ENCODE measurements at places on chromosomes 6 and 20.

DNA sequence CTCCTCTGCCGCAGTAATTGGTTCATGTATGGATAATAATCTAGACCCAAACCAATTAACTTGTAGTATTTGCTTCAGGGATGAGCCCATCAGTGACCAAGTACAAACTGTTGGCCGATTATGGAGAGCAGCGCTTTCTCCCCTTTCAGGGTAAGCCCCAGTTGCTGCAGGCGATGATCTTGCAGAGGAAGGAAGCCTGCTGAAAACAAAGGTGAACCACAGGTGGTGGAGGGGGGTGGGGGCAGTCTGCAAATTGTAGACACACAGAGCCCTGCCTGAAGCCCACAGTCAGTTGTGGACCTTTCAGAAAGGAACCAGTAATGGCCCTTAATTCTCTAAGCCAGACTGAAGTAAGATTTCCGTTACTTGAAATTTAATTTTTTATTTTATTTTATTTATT is 167.9 kb upstream of the JARID2 start:
- peak; percentile 63 for DNase-seq

DNA sequence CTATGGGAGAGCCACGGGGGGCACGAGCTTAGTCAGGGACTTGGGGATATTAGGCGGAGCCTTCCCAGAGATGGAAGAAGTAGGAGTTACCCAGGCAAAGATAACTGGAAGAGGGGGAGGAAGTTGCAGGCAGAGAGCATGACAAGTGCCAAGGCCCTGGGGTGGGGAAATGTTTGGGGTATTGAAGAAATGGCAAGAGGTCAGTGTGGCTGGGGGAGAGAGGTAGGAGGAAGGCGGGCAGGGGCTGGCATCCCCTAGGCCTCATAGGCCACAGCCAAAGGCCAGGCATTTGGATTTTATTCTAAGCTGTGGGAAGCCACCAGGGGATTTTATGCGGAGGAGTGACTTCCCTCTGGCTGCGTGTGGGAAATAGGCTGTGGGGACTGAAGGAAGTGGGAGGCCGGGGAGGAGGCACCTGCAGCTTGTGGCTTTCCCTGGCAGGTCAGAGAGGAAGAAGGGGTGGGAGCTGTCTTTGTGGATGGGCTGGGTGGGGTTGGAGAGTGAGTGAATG is 22.7 kb downstream of the SNAI1 start:
- peak; percentile 18 for DNase-seq

DNA sequence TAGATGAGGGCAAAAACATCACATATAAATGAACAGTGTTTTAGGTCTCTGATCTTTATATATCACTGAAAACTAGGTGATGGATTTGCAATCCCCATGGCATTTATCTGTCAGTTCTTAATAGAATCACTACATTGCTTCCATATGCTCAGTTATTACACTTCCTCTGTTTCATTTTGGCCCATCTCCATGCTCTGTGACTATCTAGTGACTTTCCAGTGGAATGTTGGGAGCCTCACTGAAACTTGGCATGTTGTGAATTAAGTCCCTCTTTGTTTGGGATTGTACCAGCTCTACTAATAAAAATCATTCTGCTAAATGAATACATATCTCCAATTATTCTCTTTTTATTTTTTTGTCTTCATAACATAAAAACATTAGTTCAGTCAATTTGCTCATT is 226.1 kb upstream of the CEP162 start:
- no peak for DNase-seq

DNA sequence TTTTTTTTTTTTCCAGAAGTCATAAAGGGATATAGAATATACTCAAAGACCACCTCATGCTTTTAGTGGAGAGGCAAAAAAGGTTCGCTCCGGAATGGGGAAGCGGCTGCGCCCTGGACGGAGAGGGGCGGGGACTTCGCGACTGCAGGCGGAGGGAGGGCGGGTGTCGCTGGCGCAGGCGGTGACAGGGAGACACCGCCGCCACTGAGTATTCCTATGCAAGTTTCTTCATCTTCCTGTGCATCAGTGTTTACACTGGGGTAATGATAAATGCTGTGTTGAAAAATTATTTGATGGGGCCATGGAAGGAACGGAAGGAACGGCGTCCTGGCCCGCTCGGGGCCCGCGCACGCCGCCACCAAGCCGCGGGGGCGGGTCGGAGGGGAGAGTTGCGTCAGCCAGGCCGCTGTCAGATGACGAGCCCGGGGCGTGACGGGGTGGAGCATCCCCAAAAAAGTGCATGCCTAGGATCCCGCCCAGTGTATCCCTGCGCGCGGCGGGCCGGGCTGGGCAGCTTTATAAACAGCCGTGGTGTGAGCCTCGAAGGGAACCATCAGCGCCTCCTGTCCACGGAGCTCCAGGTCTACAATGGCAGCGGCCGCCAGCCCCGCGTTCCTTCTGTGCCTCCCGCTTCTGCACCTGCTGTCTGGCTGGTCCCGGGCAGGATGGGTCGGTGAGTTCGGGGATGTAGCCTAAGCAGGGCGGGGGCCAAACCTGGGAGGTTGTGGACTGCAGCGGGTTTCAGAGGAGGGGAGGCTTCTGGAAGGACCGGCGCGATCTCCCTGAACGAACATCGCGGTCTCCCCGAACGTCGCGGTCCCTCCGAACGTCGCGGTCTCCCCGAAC is at the start of gene ULBP1:
Gene ULBP1 (plus strand): TSS at position 482 of the 846 bp plus-strand sequence. CDS start 107 bp downstream, at position 589.
- DNase-seq, result peak; percentile 96

DNA sequence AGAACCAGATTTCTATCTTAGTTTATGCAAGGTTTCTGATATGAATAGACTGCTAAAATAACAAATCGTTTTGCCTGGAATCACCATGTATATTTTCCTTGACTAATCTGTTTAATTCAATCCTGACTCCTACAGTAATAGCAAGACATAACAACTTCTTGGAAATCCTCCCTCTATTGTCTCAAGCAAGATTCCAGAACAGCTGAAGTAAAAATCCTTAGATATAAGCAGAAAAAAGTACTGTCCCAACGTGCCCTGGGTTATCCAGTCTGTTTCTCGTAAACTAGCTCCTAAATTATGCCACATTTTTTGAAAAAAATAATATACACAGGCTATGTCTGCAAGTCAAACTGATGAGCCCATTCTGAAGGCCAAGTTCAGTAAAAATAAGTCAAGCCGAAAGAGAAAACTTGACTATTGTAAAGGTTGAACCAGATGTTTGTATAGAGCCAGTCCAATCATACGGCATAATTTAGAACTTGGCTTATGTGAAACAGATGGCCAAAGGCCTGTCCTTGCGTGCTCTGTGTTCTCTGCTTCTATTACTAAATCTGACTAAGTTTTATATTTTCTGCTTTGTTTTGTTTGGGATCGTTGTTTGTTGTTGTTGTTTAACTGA is 341.6 kb upstream of the NRSN1 start:
- no peak for DNase-seq

DNA sequence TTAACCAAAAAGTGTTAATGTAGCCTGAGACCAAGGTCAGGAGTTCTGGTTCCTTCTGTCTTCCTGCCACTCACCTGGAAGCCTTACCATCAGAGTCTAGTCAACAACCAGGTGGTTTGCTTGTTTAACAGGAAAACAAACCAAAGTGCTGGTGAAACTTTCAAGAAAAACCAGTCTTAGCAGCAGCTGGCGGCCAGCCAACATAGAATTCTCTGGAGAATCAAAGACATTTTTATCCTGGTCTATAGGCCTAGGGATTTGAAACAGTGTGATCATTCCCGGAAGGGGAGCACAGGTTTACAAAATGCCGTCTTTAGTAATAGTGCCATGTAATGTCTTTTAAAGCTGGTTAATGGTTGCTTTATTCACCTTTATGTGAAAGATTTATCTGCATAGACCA is 146.6 kb upstream of the AKIRIN2 start:
- DNase-seq, result no peak

DNA sequence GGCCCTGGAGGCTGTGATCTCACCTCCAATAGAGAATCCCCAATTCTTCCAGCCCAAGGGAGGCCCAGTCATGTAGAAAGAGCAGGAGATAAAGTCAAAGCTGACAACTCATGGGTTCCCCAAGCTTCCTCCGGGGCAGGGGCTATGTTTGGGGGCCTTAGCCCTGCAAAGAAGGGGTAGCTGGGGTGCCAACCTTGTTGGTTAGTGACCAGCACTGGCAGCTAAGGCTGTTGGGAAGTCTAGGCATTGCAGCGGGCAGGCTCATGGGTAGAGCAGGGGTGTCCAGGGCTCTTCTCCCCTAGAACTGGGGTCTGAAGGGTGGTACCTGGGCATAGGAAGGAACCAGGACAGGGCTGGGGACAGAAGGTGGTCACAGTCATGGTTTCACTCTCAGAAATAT is 36.4 kb downstream of the TGM2 start:
- no peak for DNase-seq

DNA sequence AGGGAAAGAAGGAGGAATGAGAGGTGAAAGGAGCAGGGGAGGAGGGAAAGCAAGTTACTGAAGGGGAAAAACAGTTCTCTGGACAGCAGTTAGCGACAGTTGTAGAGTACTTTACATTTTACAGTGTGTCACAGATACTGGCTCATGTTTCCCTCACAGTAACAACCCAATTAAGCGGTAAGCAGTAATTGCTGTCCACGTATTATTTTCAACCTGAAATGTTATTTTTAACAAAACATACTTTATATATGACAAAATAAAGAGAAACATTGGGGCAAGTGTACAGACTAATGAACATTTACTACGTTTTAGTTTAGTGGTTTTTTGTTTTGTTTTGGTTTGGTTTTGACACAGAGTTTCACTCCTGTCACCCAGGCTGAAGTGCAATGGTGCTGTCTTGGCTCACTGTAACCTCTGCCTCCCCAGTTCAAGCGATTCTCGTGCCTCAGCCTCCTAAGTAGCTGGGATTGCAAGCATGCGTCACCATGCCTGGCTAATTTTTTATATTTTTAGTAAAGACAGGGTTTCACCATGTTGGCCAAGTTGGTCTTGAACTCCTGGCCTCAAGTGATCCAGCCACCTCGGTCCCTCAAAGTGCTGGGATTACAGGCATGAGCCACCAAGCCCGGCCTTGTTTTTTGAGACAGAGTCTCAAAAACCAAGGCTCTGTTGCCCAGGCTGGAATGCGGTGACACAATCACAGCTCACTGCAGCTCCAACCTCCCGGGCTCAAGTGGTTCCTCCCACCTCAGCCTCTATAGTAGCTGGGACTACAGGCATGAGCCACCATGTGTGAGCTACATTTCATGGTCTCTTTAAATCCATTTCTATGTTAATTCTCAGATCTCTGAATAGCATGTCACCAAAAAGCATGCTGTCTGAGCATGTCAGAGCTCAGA is 22.6 kb upstream of the BTN3A2 start:
- DNase-seq, result no peak

- DNase-seq, result no peak
These were observed 104.3 kb downstream of the RNF144B start for GRCh38 chr6:18491308-18492045.

DNA sequence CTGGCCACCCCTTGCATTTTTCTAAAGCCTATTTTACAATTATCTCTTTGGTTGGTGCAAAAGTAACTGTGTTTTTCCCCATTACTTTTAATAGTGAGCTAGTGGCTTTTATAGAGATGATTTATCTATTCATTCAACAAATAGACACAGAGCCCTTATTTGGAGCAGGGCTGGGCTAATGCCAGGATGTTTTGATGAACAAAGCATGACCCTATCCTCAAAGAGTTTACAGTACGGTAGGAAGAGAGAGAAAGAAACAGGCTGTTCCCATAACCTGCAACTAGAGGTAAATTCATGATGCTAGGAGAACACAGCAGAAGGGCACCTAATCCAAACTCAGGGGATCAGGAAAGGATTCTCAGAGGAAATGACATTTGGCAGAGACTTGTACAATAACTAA is 37.3 kb upstream of the UST start:
- no peak for DNase-seq

DNA sequence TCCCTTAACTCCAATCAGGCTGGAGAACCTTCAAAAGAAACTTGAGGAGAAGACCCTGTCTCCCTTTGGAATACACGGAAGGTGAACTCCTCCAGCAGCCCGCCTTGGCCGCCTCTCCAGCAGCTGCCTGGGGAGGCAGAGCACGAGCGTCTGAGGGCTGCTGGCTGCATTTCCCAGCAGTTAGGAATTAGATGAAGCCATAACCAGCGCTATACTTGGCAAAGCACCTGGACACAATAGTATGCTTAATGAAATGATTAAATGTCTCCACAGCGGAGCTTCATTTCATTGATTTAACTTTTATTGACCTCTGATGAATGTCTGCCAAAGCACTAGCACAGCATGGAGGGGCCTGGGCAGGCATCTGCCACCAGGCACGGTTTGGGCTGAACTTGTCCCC is 73.5 kb downstream of the TMEM242 start:
- DNase-seq, result no peak

DNA sequence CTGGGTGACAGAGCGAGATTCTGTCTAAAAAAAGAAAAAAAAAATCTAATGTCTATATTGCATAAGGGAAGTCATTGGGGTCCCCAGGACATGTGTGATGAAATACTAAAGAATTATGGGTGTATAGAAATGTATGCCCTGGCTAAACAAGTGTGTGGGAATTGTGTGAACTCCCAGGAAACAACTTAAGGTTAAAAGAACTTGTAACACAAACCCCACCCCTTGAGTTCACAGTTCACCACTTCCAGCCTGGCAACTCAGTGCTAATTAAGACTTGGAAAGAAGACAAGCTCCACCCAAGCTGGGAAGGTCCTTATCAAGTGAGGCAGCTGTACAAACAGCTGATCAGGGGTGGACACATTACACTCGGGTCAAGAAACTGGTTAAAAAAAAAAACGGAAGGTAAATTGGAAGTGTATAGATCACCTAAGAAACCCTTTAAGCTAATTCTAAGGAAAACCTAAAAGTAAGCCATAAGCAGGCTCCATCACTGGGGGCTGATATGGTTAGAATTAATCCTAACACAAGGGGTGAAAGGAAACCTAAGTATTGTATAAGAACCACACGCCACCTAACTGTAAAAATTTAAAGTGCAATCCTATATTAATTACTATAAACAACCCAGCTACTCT is 25.2 kb downstream of the HLA-A start:
- no peak for DNase-seq

- DNase-seq, result peak; percentile 26
These were observed 92.3 kb upstream of the FUT9 start for GRCh38 chr6:95923518-95923917.

DNA sequence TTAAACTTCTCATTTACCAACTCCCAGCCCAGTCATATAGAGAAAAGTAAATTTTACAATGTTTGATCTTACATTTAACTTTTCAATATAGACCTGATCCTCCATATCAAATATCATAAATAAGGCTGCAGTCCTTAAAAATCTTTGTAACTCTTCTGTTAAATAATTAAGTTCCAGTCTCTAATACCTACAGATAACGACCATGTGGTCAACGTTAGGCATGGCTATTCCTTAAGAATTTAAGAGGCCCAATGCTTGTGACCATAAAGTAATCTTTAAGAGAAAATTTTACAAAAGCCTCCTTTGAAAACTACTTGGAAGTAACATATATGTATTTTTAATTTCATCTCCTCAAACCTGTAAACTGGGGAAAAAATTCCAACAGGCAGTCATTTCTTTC is 1.6 kb downstream of the FBXO5 start:
- DNase-seq, result no peak

All from osteoblast (primary cell).